ENCODE measurements at places on chromosomes 7 and 10. TPM values are rescaled to one million over a fixed set of nuclear protein-coding genes. Genes with fewer than 3 reads are reported as not detected.

CCDC146 gene
- 12.9 TPM for total RNA-seq

IL6 gene
- total RNA-seq: 65.6 TPM

EBLN1 gene
- total RNA-seq: not detected

WEE2 gene
- total RNA-seq: not detected

VIPR2 gene
- 7.6 TPM for total RNA-seq

HOXA3 gene
- total RNA-seq: 7.2 TPM

GRCh38 chr10:88413412-88413811 lies 169.7 kb downstream of the RNLS start:
- no peak for DNase-seq

GRCh38 chr7:7972128-7972527 lies 3.5 kb downstream of the GLCCI1 start:
- no peak for DNase-seq

DNA sequence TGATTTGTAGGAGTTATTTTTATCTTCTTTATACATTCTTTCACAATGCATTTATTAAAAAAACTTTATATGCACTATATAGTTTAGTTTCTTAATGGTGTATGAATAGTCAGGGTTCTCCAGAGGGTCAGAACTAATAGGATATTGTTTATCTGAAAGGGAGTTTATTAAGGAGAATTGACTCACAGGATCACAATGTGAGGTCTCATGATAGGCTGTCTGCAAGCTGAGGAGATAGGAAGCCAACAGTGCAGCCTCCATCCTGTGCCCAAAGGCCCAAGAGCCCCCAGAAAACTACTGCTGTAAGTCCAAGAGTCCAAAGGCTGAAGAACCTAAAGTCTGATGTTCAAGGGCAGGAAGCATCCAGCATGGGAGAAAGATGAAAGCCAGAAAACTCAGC lies 192.8 kb upstream of the AHR start:
- no peak for DNase-seq

GRCh38 chr10:94264085-94264484 lies 98.7 kb downstream of the NOC3L start:
- no peak for DNase-seq

- DNase-seq: no peak
Measured at GRCh38 chr7:2417981-2418481, 14.6 kb downstream of the CHST12 start.

GRCh38 chr10:113022265-113022664 lies 72.2 kb downstream of the TCF7L2 start:
- no peak for DNase-seq

DNA sequence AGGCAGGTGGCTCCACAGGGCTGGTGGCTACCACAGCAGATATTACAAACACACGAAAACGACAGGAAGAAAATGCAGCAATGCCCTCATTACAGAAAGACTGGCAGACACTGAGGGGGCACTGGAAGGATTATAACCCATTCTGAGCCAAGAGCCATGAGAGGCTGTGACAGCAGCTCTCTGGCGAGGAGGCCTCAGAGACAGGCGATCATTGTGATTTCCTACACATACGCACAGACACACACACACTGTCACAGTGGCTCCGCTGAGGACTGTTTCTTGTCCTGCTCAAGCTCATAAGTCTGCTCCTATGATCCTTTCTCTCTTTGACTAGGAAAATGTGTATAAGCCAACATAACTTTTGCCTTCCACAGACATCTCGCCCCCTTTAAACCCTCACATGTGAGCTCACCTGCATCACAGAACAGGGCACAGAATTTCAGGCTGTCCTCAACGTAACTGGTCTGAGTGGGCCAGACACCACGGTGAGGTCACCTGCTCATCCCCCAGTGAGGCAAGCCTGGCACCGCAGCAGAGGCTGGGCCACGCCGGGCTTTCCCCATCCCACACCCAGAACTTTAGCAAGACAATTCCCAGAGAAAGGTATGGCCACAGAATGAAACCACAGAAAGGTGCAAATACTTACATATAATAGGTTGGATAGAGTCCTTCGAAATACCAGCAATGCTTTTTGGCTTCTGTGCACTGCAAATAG lies 51.7 kb downstream of the VOPP1 start:
- DNase-seq: no peak

DNA sequence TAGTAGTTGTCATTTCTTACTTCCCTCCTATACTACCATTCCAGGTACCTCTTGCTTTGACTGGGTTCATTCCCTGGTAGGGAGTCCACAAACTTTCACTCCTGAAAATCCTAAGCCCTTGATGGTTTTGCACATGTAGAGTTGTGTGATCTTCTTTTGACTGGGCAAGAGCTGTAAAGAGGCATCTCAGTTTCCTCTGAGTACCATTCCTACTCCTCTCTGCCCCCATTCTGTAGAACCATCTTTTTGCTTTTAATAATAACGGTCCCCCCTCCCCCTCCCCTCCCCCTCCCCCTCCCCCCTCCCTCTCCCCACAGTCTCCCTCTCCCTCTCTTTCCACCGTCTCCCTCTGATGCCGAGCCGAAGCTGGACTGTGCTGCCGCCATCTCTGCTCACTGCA lies 16.4 kb downstream of the GARIN1A start:
- DNase-seq: no peak

DNA sequence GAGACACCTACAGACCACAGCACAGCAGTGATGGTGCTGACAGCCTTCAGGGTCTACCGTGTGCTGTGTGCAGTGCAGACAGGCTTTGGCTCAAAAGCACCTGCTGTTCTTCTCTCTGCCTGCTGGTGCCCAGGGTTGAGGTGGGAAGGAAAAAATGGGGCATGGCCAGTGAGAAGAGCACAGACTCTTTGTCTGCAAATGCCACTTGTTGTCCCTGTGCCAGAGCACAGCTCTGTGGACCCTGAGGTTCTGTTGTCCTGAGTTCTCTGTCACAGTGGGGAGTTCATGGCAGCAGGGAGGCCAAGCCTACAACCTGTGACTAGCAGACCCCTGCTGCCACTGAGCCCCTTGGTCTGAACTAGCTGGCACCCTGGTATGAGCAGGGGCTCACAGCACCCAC lies 376.7 kb downstream of the GLRX3 start:
- no peak for DNase-seq

- DNase-seq: no peak
Measured at GRCh38 chr7:139931190-139931934, 102.3 kb downstream of the TBXAS1 start.

GRCh38 chr7:157233677-157234076 lies 95.0 kb downstream of the UBE3C start:
- no peak for DNase-seq

- no peak for DNase-seq
Measured at GRCh38 chr7:139453673-139454321, 29.7 kb downstream of the KLRG2 start.

DNA sequence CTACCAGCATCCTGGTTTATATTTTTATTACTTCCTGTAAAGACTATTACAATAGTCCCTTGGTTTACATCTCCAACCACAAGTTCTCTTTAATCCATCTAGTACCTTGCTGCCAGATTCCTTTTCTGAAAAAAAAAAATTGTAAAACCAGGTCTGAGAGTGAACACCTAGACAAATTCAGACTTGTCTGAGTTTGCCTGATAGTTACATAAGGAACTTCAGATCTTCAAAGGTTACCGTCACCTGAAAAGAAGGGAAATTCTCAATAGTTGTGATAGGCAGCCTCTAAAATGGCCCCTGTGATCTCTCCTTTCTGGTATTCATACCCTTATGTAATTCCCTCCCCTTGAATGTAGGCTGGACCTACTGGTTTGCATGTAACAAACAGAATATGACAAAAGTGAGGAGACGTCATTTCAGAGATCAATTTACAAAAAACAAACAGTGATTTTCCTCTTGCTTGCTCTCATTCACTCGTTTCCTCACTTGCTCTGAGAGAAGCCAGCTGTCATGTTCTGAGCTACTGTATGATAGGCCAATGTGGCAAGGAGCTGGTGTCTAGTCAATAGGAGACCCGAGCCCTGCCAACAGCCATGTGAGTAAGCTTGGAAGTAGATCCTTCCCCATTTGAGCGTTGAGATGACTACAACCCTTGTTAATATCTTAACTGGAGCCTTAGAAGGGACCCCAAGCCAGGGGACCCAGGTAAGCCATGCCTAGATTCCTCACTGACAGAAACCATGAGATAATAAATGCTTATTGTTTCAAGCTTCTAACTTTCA lies 110.9 kb upstream of the LSM8 start:
- DNase-seq: no peak

DNA sequence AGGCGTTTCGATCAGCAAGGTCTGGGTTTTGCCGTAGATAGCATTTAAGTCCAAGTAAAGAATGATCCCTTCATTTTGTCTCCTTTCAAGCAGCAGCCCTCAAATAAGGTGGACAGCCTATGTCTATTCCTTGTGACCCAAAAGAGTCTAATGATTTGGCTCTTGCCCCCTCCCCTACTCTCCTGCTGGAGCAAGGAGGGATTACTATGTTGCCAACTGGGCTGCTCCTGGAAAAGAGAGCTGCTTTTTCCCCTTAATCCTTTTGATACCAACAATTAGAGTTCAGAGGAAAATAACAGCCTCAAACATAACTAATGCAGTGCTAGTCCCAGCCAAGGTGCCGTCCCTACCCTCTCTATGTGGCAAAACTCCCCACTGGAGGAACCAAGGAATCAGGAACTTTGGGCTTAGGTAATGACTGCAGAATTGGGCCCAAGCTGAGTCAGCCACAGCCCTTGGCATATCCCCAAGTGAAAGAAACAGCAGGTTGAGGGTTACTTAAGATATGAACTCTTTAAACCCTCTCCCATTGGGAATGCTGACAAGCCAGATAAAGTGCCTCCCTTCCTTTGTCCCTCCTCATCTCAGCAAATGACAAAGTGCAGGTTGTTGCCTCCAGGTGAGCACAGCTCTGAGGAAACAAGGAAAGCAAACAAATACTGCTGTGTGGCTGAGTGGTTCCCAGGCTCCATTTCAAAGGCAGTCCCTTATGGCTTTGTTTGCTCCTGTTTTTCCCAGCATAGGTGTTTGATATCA lies 643.7 kb downstream of the INHBA start:
- no peak for DNase-seq

GRCh38 chr7:50307368-50308032 lies 3.0 kb downstream of the IKZF1 start:
- DNase-seq: no peak

All from posterior vena cava (tissue), 2 donors.